Skin of body (tissue), 3 donors: ENCODE measurements at places on chromosomes 13 and 19. TPM values are rescaled to one million over a fixed set of nuclear protein-coding genes. Genes with fewer than 3 reads are reported as not detected.

SPTBN4 gene
- total RNA-seq = 1.2 TPM

C19orf85 gene
- not detected for total RNA-seq

EPS8L1 gene
- 47.6 TPM for total RNA-seq

POLR2E gene
- total RNA-seq = 47.1 TPM

SOHLH2 gene
- total RNA-seq = not detected

C19orf12 gene
- 21.2 TPM for total RNA-seq
